NCI-H2081 treated with DMSO at 0.1 percent for 48 hours (cell line): ENCODE measurements at places on chromosomes 7 and 10.
A peak's percentile ranks its signal among the peaks of the same experiment; 100 is the strongest.

DNA sequence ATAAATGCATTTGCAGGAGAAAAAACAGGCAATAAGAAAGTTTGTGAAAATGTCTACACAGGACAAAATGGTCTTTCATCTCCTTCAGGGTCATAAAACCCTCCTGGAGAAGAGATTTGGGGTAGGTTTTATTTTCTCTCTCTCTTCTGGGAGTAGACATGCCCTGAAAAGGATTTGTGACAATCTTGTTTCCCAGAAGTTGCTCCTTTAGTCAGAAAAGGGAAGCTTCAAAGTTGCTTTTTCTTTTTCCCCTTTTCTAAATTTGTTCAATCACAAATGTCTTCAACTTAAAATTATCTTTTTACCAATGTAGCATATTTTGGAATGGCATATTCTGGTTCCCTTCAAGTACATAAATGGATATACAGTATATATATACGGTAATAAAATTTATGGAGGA lies 9.4 kb upstream of the ANKRD22 start:
- DNase-seq, result no peak

DNA sequence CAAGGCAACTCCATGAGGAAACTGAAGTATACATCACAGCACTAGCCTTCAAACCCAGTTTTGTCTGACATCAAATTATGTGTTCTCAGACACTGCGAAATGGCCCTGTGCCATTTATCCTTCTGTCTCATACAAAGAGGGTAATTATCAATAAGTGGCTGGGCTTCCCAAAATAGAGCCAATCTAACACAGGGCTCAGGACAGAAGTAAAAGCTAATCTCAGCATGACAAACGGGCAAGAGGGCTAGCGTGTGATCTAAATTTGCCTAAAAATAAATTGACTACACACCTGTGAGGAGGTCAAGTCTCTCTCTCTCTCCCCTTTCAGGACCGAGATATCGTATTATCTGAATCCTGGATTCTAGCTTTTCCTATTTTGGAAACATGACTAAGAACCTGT lies 67.2 kb downstream of the DGKB start:
- DNase-seq, result peak; percentile 100

DNA sequence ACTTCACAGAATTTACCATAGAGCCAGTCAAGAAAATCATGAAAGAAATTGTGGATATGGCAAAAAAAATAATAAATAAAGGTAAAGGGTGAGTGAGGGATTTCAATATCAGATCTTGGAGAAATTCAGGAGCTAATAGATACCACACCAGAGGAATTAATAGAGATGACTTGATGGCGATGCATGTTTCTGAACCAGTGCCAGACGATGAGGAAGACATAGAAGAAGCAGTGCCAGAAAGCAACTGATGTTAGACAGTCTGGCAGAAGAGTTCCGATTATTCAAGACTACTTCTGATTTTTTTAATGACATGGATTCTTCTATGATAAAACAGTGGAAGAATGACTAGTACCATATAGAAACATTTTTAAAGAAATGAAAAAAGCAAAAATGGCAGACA lies 314.7 kb downstream of the BICC1 start:
- no peak for DNase-seq

- no peak for DNase-seq
Measured at GRCh38 chr7:124557587-124557986, 208.0 kb downstream of the GPR37 start.

GRCh38 chr7:117731455-117731854 lies 141.8 kb downstream of the CTTNBP2 start:
- DNase-seq, result no peak

GRCh38 chr7:54292171-54292925 lies 249.8 kb upstream of the VSTM2A start:
- DNase-seq, result no peak

DNA sequence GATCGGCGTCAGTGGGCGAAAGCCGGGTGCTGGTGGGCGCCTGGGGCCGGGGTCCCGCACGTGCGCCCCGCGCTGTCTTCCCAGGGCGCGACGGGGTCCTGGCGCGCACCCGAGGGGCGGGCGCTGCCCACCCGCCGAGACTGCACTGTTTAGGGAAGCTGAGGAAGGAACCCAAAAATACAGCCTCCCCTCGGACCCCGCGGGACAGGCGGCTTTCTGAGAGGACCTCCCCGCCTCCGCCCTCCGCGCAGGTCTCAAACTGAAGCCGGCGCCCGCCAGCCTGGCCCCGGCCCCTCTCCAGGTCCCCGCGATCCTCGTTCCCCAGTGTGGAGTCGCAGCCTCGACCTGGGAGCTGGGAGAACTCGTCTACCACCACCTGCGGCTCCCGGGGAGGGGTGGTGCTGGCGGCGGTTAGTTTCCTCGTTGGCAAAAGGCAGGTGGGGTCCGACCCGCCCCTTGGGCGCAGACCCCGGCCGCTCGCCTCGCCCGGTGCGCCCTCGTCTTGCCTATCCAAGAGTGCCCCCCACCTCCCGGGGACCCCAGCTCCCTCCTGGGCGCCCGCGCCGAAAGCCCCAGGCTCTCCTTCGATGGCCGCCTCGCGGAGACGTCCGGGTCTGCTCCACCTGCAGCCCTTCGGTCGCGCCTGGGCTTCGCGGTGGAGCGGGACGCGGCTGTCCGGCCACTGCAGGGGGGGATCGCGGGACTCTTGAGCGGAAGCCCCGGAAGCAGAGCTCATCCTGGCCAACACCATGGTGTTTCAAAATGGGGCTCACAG lies 1.1 kb downstream of the EGFR start:
- DNase-seq, result no peak
